AG08395 (cell line): ENCODE measurements at places on chromosomes 6 and 20.
A peak's percentile ranks its signal among the peaks of the same experiment; 100 is the strongest.

GRCh38 chr6:8434727-8435092 lies 635 bp downstream of the SLC35B3 start:
- peak; percentile 2 for DNase-seq

- DNase-seq = no peak
These were observed 159.5 kb downstream of the DLL1 start for GRCh38 chr6:170131351-170131750.

GRCh38 chr6:125020385-125020784 lies 58.1 kb downstream of the RNF217 start:
- peak; percentile 68 for DNase-seq

DNA sequence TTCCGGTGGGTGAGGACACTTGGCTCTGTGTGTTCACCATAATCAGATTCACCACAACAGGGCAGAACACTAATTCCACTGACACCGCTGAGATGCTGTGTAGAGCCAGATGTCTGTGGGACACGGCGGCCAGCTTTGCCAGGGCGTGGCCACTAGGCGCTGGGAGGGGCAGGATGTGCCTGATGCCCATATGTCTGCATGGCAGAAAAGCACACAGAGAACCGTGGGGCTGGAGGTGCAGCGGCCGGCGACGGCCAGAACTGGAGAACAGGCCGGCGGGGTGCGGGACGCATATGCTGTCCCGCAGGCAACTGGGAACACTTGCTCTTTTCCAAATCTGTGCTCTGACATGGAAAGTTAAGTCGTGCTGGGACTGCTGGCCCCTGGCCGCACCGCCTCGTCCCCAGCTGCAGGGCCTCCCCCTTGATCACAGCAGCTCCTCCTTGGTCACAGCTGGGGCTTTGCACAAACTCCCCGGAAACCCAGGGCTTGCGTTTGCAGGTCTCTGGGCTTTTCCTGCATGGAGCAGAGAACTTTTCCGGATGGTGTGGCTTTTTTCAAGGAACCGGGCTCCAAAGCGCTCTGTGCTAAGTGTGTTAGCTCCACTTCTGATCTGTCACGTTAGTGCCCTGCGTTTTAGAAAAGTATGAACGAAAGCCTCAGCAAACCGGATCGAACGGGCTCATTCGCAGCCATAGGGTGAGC lies 31.1 kb downstream of the NTSR1 start:
- peak; percentile 58 for DNase-seq

DNA sequence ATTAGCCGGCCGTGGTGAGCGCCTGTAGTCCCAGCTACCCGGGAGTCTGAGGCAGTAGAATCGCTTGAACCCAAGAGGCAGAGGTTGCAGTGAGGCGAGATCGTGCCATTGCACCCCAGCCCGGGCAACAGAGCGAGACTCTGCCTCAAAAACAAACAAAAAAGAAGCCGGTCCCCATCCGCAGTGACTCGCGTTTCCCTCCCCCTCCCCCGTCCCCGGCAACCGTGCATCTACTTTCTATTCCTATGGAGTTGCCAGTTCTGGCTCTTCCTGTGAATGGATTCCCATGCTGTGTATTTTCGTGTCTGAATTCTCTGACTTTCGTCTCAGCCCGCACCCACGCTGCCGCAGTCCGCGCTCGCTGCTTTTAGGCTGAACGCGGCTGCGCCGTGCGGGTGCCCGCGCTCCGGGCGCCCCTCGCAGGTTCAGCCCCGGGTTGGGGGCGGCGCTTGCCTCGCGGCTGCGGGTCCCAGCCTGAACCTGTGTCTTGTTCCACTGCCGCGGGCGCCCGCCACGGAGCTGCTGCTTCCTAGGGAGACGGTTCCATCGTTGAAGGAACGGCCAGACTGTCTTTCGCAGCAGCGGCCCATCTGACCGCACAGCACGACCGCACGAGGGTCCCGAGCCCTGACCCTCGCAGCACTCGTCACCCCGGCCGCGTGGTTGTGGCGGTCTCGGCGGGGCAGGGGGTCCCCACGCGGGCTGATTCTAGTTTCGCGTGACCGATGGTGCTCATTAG lies 1.1 kb upstream of the MRGBP start:
- DNase-seq = no peak

GRCh38 chr6:63475707-63476106 lies 96.6 kb upstream of the LOC128125822 start:
- no peak for DNase-seq

DNA sequence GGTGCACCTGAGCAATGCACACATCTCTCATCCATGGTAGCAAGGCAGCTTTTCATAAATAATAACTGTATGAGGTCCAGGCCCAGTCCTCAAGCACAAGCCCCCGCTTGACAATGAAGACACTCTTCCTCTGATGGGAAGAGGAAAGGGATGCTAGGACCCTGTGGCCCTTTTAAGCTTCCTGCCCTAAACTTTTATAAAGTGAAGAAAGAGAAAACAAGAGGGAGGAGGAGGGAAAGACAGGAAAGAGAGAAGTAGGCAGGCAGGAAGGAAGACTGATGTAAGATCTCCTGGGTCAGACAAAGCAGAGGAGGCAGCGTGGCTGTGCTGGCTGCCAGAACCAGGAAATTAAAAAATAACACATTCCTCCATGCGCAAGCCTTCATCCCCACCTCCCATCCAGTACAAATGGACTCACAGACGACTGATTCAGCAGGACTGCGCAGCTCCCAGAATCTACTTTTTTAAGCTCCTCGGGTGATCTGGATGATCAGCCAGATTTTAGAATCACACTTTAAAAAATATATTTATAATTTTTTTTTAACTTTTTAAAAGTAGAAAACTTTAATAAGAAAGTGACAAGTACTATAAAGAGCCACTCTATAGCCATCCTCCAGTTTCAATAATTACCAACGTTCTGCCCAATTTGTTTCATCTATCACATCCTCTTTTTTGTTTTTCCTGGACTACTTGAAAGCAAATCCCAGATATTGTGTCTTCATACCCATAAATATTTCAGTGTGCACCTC lies 16.5 kb downstream of the TNFAIP3 start:
- DNase-seq = no peak

DNA sequence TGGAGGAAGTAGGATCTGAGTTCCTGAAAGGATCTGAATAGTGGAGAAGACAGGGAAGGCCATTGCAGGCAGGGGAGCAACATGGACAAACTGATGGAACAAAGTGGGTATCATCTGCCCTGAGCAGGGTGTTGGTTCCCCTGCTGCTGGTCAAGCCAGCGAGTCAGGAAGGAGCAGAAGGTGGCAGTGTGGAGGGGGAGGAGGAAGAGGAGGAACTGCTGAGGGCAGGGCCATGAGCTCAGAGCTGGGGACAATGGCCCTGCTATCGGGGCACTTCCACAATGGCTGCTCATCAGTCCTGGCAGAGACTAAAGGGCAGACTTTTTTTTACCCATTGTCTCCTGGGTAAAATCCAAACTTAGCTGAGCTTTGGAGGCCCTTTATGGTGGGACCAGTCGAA lies 13.6 kb downstream of the CNBD2 start:
- no peak for DNase-seq

- DNase-seq = no peak
These were observed 110.3 kb downstream of the TBC1D32 start for GRCh38 chr6:121223930-121224329.

GRCh38 chr6:13700232-13700631 lies 11.4 kb downstream of the RANBP9 start:
- DNase-seq = no peak

DNA sequence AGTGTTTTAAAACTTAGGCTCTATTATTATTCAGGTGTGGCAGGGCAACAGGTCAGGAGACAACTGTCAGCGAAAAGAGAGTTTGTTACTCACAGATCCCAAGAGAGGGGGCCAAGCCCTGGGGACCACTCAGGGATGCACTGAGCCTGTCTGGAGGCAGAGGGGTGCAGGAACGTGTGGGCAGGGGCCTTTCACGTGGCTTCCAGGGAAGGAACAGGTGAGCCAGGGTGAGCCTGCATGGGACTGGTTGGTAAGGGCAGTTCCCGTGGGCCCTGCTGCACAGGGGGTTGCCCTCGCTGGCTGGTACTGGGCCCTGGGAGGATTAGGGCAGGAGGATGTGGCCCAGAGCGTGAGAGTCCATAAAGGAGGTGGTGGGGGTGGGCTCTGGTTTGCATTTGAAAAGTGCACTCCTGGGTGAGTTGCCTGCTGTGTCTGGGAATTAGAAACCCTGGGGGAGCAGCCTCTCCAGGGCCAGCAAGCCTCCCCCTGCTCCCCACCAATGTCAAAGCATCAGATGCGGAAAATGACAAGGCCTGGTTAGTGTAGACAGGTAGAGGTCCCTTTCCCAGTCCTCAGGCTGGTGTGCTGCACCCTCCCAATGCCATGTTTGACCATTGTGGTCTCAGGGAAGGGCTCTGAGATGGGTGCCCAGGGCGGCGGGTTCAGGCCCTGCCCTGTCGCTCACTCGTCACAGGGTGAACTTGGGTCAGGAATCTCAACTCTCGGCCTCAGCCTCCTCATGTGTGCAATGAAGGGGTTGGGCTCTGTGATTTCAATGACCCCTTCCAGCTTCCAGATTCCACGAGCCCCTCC lies 127.4 kb upstream of the RPS6KA2 start:
- no peak for DNase-seq

DNA sequence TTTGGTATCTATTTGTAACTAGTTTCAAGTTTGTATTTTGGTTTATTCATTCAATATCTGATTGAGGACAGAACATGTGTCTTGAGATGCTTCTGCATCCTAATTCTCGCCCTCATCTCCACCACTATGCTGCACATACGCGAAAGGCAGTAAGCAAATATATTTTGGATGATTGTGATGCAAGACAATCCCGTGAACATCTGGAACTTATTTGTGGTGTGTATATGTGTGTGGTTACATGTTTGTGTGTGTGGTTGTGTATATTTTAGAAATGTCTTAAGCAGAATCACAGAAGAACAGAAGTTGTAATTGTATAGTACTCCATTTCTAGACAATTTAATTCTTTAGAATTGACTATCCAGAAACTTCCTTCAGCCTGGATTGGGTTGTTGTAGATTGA lies 35.1 kb upstream of the RNF144B start:
- DNase-seq = no peak

GRCh38 chr6:31775184-31775583 lies 1.9 kb downstream of the VWA7 start:
- no peak for DNase-seq

- DNase-seq = no peak
These were observed 13.4 kb upstream of the THEMIS start for GRCh38 chr6:127914240-127914639.

DNA sequence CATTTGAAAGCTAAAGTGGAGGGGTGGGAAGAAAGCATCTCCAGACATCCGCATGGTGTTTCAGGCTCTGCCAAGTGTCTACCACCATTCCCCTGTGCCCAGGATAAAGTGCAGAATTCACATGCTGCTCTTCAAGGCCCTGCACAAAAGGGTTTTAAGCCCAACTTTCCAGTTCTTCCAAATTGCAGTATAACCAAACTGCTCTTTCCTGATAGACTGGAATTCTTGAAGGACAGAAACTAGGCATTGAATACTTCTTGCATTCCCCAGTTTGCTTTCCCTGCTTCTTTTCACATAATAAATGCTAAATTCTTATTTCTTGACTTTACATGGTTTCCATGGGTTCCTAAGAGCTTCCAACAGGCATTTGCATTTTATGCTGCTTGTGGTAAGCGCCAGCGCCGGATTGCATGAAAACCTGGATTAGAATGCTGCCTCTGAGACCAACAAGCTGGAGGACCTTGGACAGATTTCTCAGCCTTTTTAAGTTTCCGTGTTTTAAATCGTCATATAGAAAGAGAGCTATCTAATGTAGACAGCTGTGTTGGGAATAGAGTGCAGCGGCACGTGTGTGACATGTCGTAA lies 7.9 kb downstream of the SOX4 start:
- no peak for DNase-seq

- DNase-seq = no peak
These were observed 626.8 kb upstream of the ARID1B start for GRCh38 chr6:156150391-156150790.

GRCh38 chr6:142478117-142478516 lies 176.3 kb downstream of the ADGRG6 start:
- peak; percentile 45 for DNase-seq

GRCh38 chr6:62280099-62280498 lies 5.9 kb downstream of the KHDRBS2 start:
- DNase-seq = no peak

DNA sequence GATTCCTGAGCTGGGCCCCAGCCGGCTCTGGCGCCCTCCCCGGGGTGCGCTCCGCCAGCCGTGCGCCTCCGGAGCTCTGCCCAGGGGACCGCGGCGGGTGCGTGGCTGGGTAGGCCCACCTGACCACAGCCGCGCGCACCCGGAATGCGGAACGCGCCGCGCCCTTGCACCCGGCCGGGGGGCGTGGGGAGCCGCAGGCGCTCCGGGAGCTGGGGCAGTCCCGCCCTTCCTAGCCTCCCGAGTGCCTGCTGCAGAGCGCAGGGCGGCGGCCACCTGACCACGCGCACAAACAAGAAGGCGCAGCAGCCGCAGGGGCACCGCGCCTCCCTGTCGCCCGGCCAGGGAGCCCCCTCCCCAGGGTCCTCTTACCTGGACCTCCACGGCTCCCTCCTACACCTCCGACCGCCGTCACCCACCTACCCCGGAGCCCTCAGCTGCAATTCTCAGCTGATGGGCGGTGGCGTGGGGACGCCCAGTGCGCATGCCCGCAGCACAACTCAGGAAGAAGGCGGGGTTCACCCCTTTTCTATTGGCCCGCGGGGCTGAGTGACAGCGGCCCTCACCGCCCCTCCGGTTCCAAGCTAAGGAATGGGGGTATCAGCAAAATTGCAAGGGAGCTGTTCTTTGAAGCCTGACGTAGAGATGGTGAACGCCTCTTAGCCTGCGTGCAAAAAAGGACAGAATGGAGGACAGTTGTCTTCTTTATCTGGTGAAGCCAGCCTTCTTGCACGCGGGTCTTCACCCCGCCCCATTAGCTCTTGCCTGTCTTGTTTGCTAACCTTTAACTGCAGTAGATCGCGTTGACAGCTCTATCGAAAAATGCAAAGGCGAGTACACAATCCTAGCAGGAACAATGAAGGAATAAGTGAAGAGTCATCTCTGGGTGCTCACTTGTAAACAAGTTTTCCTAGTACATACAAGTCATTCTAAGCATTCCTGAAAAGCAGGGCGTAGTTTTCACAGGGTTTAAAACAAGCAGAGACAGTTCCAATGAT lies at the start of gene STX7:
TSS of gene STX7 (minus strand) at position 479 of the 995 bp plus-strand sequence. CDS start 9,586 bp downstream, outside the sequence.
- peak; percentile 97 for DNase-seq

GRCh38 chr20:43766385-43766784 lies 39.6 kb upstream of the GTSF1L start:
- no peak for DNase-seq
